Left lung (tissue), 14 donors: ENCODE measurements at places on chromosomes 2 and 18. TPM values are rescaled to one million over a fixed set of nuclear protein-coding genes. Genes with fewer than 3 reads are reported as not detected.

GRCh38 chr2:207243601-207244000, 77.9 kb upstream of the KLF7 start:
- H3K4me1 ChIP-seq = peaks cover 26% of the 10 kb centered on the region
- no peak overlapping the region for H3K27ac ChIP-seq
- DNase-seq = no peak
- H3K4me3 ChIP-seq = no peak overlapping the region

DNA sequence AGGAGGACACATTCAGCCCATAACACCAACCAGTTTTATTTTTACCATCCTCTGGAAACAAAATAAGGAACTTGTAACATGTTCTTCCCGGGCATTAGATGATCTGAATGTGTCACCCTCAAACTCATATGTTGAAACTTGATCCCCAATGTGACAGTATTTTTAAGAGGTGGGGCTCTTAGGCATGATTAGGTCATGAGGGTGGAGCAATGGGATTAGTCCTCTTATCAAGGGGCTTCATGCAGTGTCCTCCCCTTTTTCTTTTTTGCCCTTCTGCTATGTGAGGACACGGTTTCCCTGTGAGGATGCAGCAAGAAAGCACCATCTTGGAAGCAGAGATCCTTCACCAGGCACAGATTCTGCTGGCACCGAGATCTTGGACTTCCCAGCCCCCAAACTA, 401.5 kb upstream of the TRIB2 start:
- H3K4me3 ChIP-seq = no peak overlapping the region
- no peak overlapping the region for H3K27ac ChIP-seq
- DNase-seq = no peak
- no peaks in the 10 kb centered on the region for H3K36me3 ChIP-seq
- H3K4me1 ChIP-seq = no peaks in the 10 kb centered on the region
- no peaks in the 10 kb centered on the region for H3K27me3 ChIP-seq

DNA sequence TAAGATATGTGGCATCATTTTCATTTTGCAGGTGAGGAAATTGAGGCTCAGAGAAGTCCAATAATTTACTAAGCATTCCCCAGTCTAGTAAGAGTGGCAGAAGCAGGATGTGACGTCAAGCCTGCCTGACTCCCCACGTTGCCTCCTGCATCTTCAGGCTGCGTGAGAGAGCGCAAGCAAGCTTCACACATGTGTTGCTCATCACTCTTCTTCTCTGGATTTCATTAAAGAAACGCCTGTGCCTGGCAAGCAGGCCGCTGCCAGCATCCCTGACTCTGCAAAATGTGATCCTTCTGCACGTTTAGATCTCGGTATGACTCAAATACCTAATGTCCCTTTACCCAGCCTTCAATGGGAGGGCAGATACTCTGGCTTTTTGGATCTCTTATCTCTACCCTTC, 96.8 kb downstream of the PRKCE start:
- no peak overlapping the region for H3K27ac ChIP-seq
- no peak overlapping the region for H3K4me3 ChIP-seq
- no peaks in the 10 kb centered on the region for H3K27me3 ChIP-seq
- H3K4me1 ChIP-seq = no peaks in the 10 kb centered on the region
- DNase-seq = no peak
- H3K36me3 ChIP-seq = no peaks in the 10 kb centered on the region

GRCh38 chr18:68969027-68969426, 171.1 kb downstream of the CCDC102B start:
- no peaks in the 10 kb centered on the region for H3K27me3 ChIP-seq
- H3K4me3 ChIP-seq = no peak overlapping the region
- H3K4me1 ChIP-seq = no peaks in the 10 kb centered on the region
- no peak for DNase-seq

DNA sequence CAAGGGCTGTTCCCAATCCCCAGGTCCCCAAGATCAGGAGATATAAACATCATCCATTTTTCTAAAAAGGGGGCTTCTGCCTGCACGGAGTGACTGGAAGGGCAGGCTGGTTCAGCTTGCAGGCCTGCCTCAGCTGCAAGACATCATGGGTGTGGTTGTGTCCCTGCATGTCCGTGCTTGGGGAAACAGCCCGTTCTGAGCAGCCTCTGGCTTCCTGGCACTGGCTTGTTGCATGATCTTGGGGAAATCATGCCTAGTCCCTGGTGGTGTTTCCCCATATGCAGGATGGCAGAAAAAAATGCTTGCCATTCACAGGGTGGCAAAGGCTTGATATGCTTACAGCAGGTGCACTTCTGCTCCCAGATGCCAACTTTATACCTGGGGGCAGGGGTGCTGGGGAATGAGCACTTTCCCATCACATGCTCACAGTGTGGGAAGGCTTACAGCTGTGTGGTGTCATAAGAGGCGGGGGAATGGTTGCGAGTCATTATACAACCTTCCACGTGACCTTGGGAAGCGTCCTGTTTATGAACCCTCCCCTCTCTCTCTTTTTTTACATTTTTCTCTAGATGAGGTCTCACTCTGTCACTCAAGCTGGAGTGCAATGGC, 7.2 kb downstream of the PCARE start:
- peaks cover 13% of the 10 kb centered on the region for H3K4me1 ChIP-seq
- no peaks in the 10 kb centered on the region for H3K36me3 ChIP-seq
- no peaks in the 10 kb centered on the region for H3K27me3 ChIP-seq
- DNase-seq = no peak
- no peak overlapping the region for H3K4me3 ChIP-seq

DNA sequence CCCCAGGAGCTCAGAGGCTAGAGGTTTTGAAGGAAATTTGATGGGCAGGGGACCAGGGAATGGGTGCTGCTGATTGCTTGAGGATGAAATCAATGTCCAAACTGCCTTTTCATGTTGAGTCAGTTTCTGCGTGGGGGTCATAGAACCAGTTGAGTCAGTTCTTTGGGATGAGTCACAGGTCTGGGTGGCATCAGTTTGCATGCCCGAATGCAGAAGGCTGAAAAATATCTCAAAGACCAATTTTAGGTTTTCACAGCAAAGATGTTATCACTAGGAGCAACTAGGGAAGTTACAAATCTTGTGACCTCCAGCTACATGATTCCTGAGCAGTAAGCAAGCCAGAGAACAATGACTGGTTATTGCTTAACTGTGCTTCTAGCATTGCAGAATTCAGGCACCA, 1135.1 kb upstream of the CRIM1 start:
- no peaks in the 10 kb centered on the region for H3K36me3 ChIP-seq
- DNase-seq = no peak
- H3K4me3 ChIP-seq = no peak overlapping the region
- H3K27me3 ChIP-seq = no peaks in the 10 kb centered on the region
- no peak overlapping the region for H3K27ac ChIP-seq
- H3K4me1 ChIP-seq = no peaks in the 10 kb centered on the region

- no peak overlapping the region for H3K4me3 ChIP-seq
- H3K27me3 ChIP-seq = no peaks in the 10 kb centered on the region
- H3K27ac ChIP-seq = no peak overlapping the region
- DNase-seq = no peak
Observed at GRCh38 chr2:30113617-30114293, 33.1 kb upstream of the YPEL5 start.

- H3K27me3 ChIP-seq = no peaks in the 10 kb centered on the region
- H3K27ac ChIP-seq = no peak overlapping the region
- no peak for DNase-seq
- no peak overlapping the region for H3K4me3 ChIP-seq
- H3K36me3 ChIP-seq = no peaks in the 10 kb centered on the region
Observed at GRCh38 chr2:68721482-68722101, 13.0 kb upstream of the ARHGAP25 start.

DNA sequence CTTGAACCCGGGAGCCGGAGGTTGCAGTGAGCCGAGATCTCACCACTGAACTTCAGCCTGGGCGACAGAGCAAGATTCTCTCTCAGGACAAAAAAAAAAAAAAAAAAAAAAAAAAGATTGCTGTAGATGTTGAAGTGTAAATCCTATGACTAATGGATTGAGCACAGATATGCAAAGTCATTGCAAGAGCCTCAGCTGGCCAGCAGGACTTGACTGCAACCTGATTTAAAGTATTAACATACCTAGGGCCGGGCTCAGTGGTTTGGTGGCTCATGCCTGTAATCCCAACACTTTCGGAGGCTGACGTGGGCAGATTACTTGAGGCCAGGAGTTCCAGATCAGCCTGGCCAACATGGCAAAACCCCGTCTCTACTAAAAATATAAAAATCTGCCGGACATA, 103.4 kb upstream of the MSH2 start:
- no peaks in the 10 kb centered on the region for H3K27me3 ChIP-seq
- H3K27ac ChIP-seq = peak overlapping the region; percentile 89
- no peaks in the 10 kb centered on the region for H3K36me3 ChIP-seq
- H3K4me1 ChIP-seq = no peaks in the 10 kb centered on the region

GRCh38 chr2:156695020-156695419, 258.8 kb downstream of the GPD2 start:
- H3K36me3 ChIP-seq = no peaks in the 10 kb centered on the region
- no peaks in the 10 kb centered on the region for H3K27me3 ChIP-seq
- no peak overlapping the region for H3K27ac ChIP-seq
- DNase-seq = no peak
- H3K4me3 ChIP-seq = no peak overlapping the region

DNA sequence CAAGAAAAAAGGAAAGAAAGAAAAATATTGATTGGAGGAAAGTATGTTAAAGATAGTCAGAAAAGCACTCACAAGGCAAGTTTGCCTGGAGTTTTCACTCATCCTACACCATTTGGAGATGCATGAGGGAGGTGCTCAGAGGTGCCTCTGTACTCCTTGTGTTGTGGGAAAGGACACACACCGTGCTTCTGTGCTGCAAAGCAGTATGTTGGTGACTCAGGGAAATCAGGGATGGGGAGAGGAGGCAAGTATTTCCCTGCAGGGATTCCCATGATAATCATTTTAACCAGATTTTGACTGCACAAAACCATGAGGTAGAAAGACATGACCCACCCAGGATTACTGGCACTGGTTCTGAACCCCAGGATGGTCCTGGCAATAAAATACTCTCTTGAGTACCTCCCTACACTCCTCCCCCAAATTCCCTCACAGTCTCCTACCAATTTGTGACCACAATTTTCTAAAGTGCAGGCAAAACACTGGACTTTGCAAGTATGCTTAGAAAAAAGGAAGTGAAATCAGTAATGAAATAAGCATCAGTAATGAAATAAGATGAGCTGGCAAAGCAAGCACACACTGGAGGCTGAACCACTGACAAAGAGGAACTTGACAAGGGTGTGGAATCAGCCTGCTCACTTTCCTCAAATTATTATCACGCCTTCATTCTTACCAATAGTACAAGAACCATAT, 155.5 kb upstream of the ACVR2A start:
- no peaks in the 10 kb centered on the region for H3K36me3 ChIP-seq
- no peaks in the 10 kb centered on the region for H3K27me3 ChIP-seq
- no peak overlapping the region for H3K4me3 ChIP-seq
- no peak overlapping the region for H3K27ac ChIP-seq

DNA sequence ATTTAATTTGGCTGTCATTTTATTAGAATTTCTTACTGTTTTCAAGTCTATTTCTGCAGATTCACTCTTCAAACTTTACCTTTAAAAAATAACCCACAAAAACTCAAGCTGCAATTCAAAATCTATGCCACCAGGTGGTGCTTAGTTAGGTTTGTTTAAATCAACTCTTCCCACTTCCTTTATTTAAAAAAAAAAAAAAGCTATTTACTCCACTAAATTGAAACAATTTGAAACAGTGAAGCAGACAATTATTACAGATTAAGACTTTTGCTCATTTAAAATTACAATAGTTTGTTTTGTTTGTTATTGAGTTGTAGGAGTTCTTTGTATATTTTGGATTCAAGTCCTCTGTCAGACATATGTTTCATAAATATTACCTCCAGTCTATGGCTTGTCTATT, 300.0 kb downstream of the PDE11A start:
- no peaks in the 10 kb centered on the region for H3K36me3 ChIP-seq
- H3K27me3 ChIP-seq = no peaks in the 10 kb centered on the region
- no peaks in the 10 kb centered on the region for H3K4me1 ChIP-seq
- H3K4me3 ChIP-seq = no peak overlapping the region

DNA sequence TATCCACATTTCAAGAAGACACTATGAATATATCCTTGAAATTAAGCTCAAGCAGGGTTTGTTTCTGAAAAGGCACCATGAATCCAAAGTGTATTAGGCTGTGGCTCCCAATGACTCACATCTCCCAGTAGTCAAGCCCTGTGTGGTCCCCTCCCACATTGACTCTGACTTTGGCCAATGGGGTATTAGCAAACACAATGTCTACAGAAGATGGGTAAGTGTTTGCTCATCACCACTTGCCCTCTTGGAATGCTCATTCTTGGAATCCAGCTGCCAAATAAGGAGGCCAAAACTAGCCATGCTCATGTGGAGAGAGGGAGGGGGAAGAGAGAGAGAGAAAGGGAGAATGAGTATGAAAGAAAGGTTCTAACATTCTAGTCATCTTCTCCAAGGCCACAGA, 490.0 kb downstream of the TXNL1 start:
- no peaks in the 10 kb centered on the region for H3K27me3 ChIP-seq
- no peak overlapping the region for H3K27ac ChIP-seq
- H3K4me3 ChIP-seq = no peak overlapping the region
- H3K4me1 ChIP-seq = no peaks in the 10 kb centered on the region
- H3K36me3 ChIP-seq = no peaks in the 10 kb centered on the region
- DNase-seq = no peak

DNA sequence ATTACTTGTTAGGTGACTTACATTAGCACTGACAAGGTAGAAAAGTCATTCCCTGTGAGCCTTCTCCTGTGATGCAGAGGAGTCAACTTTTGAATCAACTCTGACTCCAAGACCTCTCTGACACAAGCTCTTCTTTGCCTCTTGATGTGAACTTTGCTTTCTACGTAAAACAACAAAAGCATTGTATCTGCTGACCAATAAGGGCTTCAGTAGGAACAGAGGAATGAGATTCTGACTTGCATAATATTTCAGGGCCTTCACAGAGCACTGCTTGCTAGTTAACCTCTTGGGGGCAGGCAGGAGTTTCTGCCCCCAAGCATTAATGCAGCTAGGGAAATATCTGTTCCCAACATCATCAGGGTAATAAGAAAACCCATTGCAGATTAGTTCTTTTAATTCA, 791.5 kb downstream of the BCL11A start:
- DNase-seq = no peak
- no peak overlapping the region for H3K4me3 ChIP-seq
- no peak overlapping the region for H3K27ac ChIP-seq
- H3K36me3 ChIP-seq = no peaks in the 10 kb centered on the region
- no peaks in the 10 kb centered on the region for H3K4me1 ChIP-seq
- H3K27me3 ChIP-seq = no peaks in the 10 kb centered on the region

DNA sequence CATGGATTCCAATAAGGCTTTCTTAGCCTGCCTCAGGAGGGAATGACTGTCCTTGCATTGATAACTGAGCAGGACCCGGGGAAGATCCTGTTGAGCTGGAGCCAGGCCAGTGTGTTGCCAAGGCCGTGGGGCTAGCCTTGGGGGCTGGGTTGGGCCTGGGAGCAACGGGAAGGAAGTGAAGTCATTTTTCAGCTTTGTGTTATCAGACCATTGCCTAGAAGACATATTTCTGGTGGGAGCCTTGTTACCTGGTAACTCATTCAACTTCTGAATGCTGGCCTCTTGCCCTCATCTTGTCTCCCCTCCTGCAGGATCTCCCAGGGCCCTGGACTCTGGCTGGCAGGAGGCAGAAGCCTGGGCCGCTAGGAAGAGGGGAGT, 92.7 kb upstream of the MGAT5 start:
- DNase-seq = no peak
- no peak overlapping the region for H3K4me3 ChIP-seq
- H3K27me3 ChIP-seq = no peaks in the 10 kb centered on the region
- peak overlapping the region; percentile 64 for H3K27ac ChIP-seq
- peaks cover 12% of the 10 kb centered on the region for H3K4me1 ChIP-seq

SERPINB11 gene
- total RNA-seq = not detected

SLC4A1AP gene
- 18.5 TPM for total RNA-seq

DIPK1C gene
- not detected for total RNA-seq

LANCL1 gene
- total RNA-seq = 42.4 TPM
